Daoy (cell line): ENCODE measurements at places on chromosomes 7 and 10.
A peak's percentile ranks its signal among the peaks of the same experiment; 100 is the strongest.

GRCh38 chr10:61779950-61780659, 117.4 kb downstream of the CABCOCO1 start:
- peak; percentile 83 for DNase-seq

DNA sequence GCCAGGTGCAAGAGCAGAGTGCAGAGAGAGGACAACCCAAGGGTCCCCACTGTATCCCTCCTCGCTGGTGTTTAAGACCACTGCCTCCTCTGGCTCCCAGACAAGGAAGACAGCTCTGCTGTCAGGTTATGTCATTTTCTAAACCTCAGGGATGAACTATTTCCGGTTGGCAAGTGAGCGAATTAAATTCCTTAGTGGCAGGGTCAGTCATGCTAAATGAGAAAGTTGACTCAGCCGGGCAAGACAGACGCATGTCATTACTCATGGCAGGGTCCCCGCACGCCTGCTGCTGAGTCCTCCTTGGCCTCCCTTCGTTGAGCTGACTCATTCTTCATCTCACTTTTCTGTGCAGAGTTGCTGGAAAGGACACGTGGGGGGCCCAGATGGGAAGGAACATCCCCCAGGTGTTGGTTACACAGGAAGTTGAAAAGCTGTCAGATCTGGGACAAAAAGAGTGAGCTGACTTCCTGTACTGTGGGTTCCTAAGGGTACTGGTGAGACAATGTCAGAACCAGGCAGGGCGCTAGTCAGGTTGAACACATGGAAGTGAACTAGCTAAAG, 47.1 kb upstream of the UCN3 start:
- peak; percentile 89 for DNase-seq

DNA sequence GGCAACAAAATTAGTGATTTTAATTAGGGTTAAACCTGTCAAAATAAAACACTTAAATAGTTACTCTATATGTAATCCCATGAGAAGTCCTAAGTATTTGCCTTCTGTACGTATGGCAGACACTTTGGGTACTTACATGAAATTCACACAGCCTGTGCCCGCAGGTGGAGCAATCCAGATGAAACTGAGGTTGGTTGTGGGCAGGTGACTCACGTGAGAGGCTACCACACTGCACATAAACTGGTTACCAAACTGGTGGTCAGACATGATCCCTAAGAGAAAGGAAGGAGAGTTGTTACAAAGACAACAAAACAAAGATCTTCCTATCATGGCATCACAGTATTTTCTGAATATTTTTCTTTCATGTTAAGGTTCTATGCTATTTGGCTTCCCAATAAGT, 156.1 kb downstream of the RELN start:
- peak; percentile 36 for DNase-seq

DNA sequence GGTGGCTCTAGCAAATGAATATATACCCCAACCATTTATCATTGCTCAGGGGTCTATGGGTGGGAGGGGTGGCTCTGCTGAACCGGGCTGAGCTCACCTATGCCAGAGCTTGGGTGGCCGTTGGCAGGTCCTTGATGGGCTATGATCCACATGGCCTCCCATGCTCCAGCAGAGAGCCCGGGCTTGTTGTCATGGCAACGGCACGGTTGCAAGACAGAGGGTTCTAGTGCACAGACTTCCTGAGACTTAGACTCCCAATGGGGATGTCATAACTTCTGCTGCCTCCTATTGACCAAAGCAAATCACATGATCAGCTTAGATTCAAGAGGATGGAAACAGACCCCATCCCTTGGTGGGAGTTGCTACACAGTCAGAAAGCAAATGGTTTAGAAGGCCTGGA, 36.4 kb upstream of the CARD11 start:
- DNase-seq: no peak

DNA sequence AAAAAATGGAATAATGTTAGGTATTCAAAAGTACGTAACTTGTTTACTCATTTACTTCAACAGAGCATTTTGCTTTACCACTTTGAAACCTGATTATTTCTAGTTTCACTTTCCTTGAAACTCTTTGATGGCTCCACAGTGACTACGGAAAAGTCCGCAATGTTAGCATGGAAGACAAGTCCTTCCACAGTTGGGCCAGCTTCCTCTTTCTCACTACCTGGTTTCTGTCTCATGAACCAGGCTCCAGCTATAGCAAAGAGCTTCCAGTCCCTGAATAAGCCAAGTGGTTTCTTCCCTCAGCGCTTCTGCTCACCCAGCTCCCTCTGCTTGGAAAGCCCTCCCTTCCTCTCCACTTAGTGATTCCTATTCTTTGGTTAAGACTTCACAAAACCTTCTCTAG, 44.8 kb upstream of the SLC16A12 start:
- no peak for DNase-seq
